ENCODE measurements at places on chromosomes 16 and 17. TPM values are rescaled to one million over a fixed set of nuclear protein-coding genes. Genes with fewer than 3 reads are reported as not detected.

Gene METTL26
- 72.6 TPM for total RNA-seq

DNA sequence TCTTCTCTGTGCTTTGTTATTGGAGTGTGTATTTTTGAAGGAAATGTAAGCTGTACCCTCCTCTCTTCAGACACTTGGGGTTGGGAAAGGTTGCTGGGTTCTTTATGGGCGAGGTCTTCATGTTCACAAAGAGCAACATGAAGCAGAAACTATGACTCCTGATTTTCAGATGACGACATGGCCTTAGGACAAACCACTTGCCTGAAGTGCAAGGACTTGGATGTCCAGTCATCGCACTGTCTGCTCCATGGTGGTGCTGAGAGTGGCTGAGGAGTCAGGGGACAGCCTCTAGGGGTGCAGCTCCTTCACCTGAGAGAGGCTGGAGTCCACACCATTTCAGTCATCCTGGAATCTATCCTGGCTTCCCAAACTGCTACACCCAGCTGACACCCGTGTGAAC is 183.9 kb upstream of the CDH5 start:
- no peak for DNase-seq

DNA sequence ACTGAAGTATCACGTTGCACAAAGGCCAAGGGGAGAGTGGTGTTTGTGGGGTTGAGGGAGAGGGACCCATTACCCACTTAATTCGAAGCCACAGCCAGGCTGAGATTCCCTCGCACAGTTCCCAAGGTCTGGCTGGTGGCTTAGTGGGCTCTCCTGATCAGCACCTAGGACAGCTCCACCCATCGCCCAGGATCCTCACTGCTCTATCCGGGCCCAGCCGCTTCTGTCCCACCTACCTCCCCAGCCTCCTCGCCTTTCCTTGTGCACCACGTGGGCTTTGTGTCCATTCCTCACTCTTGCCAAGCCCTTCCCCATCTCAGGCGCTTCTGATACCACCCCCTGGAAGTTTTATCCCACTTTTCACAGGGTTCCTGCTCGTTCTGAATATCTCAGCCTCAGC is 163.5 kb downstream of the CCT6B start:
- no peak for DNase-seq

DNA sequence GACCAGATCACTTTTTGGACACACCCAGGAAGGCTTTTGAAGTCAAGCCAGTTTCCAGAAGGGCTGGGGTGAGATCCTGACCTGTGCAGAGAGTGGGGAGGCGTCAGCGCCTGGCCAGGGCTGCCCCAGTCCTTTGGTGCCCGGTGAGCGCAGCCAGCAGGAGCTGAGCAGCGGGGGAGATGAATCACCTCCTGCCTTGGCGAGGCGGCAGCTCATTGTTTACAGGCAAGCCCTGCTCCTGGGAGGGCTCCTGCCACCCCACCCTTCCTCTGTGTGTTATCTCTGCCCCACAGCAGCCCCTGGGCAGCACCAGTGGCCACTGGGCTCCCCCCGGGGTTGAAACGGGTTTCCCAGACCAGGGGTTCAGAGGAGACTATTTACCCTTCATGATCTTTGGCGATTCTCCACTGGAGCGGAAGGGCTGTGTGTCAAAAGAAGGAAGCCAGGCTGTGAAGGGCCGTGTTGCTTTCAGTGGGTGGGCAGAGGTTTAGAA is 14.1 kb upstream of the ITGB4 start:
- DNase-seq = no peak

- DNase-seq = no peak
Observed at GRCh38 chr16:7268182-7268581, 64.5 kb upstream of the RBFOX1 start.
